ENCODE measurements at places on chromosomes 7 and 10. TPM values are rescaled to one million over a fixed set of nuclear protein-coding genes. Genes with fewer than 3 reads are reported as not detected.

GRCh38 chr7:75946207-75946855 lies 31.4 kb downstream of the POR start:
- DNase-seq = no peak

- no peak for DNase-seq
These were observed 220.9 kb upstream of the MKLN1 start for GRCh38 chr7:131106681-131107336.

DNA sequence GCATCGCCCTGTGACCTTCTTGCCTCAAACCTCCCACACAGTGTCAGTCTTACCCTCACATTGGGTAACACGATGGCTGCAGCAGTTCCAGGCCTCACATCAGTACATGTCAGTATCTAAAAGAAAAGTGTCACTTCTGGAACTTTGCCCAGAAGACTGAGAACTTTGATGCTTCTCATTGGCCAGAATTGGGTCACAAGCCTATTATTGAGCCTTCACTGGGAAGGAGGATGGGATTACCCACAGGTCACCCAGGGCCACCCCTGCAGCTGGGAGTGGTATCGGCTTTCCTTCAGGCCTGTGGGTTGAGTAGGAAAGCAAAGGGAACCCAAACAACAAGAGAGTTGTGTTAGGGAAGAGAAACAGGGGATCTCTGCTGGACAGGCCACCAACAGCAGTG lies 111.5 kb downstream of the NPY start:
- DNase-seq = no peak

GRCh38 chr10:70759781-70760180 lies 25.4 kb downstream of the TBATA start:
- DNase-seq = no peak

The PIK3AP1 gene
- total RNA-seq = 2.6 TPM

Measured in Panc1 (cell line).